Hematopoietic multipotent progenitor cell treated with erythropoietin and hydrocortisone succinate and interleukin-3 and kit ligand, for 4 days (in vitro differentiated cells): ENCODE measurements at places on chromosomes 1 and 21.

- no peak for DNase-seq
These were observed 246.0 kb downstream of the RYR2 start for GRCh38 chr1:237287876-237288521.

- DNase-seq: no peak
These were observed 195.6 kb upstream of the CAMK1G start for GRCh38 chr1:209387969-209388329.

DNA sequence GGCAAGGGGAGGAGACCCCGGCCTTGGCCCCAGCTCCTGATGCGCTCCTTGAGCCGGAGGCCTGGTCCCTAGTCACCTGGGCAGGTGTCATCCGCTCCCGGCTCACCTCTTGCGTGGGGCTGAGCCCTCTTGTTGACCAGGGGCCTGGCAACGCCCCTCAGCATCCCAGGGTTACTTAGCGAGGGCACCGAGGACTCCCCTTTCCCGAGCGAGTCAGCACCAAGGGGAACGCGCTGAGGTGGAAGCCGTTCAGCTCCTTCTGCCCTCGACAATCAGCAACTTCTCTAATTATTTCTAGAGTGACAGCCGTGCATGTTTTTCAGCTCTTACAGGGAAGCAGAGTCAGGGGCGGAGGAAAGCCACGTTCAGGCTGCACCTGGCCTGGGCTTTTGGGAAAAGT, 522 bp downstream of the SLC45A1 start:
- DNase-seq: peak; percentile 20

DNA sequence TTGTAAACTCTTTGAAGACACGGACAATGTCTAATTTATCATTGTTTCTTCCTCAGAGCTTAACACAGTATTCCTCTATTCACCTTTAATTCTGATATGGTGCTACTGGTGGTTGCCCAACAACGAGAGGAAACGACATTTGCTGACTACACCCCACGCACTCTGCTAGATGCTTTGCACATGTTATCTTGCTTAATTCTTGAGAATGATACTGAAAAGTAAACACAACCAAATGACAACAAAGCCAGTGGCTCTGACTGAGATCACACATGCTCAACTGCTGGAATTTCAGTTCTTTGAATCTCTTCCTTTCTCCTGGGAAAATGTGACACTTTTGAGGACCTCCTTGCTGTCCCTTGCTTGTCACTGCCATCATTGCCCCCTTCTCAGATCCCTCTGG, 37.2 kb upstream of the DDAH1 start:
- DNase-seq: no peak

- peak; percentile 76 for DNase-seq
These were observed 441.6 kb downstream of the OMA1 start for GRCh38 chr1:58104960-58105359.

DNA sequence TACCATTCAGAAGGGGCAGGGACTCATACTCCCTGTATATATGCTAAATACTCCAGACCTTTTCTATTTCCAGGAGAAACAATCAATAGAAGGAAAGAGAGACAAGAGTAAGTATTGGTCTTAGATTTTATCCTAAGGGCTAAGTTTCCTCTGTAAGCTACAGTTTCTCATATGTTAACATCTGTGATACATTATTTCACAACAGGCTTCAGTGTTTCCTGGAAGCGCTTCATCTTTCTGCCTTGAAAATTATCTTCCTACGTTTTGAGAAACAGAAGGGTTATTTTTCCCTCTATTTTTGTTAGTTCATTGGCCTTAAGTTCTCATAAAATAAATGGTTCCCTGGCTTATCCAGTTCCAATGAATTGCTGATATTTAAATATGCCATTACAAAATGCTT, 15.6 kb downstream of the FMO1 start:
- DNase-seq: no peak

DNA sequence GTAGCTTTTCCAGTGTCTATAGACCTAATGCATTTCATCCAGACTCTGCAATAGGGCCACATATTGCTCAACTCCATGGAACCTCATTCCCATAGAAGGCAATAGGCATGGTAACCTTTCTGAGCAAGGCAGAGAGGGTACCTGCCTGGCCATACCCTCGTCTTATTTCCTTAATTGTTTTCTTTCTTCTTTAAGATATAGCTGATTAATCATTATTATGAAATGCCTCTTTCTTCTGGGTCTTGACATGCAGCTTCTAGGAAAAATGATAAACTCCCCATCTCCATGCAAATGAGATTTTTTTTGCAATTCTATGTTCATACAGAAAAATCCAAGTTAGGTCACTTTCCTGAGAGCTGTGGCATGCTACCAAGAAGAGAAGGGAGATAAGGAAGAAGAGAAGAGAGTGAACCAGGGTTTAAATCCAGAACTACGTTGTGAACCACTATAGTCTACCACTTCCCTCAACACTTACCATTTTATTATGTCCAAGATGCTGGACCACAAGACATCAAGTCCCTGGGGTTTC, 33.0 kb upstream of the IL20 start:
- DNase-seq: peak; percentile 37

GRCh38 chr1:219416598-219417238, 196.2 kb downstream of the ZC3H11B start:
- DNase-seq: peak; percentile 68

GRCh38 chr1:91710261-91710660, 175.7 kb downstream of the TGFBR3 start:
- no peak for DNase-seq

DNA sequence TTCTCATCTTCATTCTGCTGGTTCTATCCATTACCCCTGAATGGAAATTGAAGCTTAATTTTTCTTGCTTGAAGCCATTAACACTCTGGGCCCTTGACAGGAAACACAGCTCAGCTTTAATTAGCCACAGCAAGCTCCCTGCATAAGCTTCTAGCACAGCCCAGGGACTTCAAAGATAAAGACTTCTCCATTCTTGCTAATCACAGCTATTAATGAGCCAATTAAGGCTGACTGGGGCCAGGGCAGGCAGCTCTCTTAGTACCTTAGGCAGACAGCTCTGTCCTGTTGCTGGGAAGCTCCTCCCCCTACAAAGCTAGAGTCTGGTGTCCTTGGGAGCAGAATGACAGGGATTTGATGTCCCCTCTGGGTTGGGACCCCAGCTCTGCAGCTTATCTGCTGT, 27.9 kb upstream of the TRABD2B start:
- DNase-seq: no peak

GRCh38 chr1:111654839-111655238, 35.2 kb downstream of the RAP1A start:
- DNase-seq: no peak

DNA sequence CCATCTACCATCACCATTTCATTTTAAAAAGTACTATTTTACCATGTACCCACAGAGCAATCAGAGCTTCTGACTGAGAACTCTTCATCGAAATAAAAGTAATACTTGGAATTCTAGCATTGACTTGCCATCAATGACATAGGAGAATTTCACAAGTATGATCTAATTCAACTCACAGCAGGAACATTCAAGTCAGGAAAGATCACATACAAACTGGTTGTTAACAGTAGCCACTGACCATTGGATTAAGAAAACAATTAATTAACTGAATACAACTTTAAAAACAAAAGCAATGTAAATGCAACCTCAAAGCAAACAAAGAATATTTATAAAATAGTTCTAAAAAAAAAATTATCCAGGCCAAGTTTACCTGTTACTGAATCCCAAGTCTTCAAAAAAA, 18.8 kb downstream of the RNF115 start:
- DNase-seq: no peak

GRCh38 chr1:21295002-21295401, 4.7 kb upstream of the ECE1 start:
- DNase-seq: peak; percentile 68

- no peak for DNase-seq
These were observed 44.1 kb downstream of the CRB1 start for GRCh38 chr1:197312163-197312562.

- peak; percentile 69 for DNase-seq
These were observed 110.1 kb downstream of the SLC45A1 start for GRCh38 chr1:8427986-8428385.

- DNase-seq: no peak
These were observed 2.4 kb upstream of the RNU11 start for GRCh38 chr1:28646040-28646439.

DNA sequence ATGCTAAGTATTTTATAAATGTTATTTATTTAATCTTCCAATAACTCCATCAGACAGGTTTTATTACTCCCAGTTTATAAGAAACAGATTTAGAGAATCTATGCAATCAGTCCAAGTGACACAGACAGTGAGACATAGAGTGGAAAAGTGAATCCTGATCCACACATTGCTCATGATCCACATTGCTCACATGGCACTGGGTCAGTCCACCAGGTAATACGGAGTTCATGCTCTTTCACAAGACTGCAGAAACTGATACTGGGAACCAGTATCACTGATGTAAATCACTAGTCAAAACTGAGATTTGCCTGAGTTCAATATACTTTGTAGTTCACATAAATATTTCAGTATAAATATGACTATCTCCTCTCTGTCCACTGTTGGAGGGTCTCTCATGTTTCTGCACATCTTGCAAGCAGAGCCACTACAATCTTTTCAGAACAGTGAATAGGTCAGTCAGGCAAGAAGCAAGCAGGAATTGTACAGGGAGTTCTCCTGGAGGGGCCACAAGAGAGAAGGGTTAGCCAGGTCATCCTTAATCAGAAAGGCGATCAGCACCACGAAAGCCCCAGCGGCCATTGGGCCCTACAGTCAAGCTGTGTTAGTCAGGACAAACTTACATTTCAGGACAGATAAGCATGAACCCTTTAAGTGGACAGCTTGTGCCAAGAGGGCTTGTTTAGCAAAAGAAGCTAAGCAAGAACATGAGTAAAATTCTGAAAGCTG, 275.4 kb upstream of the NR5A2 start:
- no peak for DNase-seq

- DNase-seq: peak; percentile 66
These were observed 25.3 kb upstream of the SIPA1L2 start for GRCh38 chr1:232655028-232655745.

- peak; percentile 63 for DNase-seq
These were observed 113.6 kb downstream of the PBX1 start for GRCh38 chr1:164672588-164672987.

DNA sequence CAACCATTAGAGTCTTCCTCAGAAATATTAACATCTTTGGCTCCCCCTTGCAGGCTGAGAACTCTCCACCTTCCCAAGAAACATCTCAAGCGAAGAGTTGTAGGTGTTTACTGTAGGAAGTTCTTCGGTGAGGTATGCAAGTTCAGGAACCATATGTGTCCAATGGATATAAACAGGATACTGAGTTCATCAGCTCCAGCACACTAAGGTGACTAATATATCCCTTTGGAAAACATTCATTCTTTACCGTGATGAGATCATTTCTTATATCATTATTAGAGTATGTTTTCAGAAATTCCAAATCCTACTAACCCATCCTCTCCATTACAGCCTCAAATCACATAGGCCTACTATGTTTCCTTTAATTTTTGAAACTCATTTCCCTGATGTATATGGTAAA, 37.3 kb upstream of the PRMT6 start:
- DNase-seq: no peak

- DNase-seq: no peak
These were observed 21.6 kb downstream of the MECR start for GRCh38 chr1:29209173-29209572.

DNA sequence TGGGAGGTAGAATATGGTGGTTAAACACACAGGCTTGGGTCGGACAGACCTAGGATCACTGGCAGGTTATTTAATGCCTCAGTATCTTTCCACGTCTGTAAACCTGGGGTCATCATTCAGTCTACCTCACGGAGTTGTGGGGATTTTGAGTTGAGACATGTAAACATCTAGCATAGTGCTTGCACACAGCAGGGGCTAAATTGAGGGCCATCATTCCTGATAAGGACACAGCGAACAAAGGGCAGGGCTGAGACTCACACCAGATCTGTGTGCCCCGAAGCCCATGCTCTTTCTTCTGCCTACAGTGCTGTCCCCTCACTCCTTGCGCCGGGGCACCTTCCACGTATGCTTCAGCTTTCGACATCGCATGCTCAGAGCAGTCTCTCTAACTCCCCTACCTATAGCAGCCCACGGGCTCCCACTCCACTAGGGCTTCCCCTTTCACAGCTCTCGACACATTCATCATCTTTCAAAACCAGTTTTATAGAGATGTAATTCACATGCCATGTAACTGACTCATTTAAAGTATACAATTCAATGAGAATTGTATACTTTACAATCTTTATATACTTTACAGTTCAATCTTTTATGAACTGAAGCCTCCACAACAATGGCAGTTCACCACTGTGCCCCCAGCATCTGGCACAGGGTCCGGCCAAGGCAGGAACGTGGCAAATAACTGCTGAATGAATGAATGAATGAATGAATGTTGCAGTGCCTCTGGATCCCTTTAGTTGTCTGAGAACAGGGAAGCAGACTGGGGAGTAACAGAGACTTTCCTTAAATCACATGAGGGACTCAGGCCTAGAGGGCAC, 48.0 kb downstream of the GPR161 start:
- DNase-seq: no peak

GRCh38 chr1:84365225-84366221, 32.8 kb upstream of the DNASE2B start:
- DNase-seq: peak; percentile 55

DNA sequence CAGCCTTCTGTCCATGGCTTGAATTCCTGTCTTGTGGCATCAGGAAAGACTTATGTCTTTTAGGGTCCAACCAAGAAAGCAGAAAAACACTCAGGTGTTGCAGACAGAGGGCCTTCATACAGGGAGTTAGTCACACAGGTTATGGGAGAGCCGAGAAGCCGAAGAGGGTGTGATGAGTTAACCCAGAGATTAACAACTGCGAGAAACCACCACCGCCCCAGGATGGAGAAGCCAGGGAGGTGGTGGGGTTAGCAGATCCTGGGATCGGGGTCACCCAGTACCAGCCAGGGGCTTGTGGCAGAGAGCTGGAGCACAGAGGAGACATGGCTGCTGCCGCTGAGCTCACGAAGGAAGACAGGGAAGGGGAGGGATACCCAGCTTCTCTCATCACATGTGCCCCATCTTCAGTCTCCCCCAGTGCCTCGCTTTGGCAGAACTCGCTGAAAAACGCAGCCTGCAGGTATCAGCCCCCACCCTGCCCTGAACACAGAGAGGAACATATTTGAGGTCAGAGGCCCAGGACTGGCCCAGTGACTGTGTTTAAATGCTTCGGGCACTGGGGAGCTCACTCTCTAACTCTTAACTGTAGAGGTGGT, 58.7 kb downstream of the RUNX3 start:
- no peak for DNase-seq

DNA sequence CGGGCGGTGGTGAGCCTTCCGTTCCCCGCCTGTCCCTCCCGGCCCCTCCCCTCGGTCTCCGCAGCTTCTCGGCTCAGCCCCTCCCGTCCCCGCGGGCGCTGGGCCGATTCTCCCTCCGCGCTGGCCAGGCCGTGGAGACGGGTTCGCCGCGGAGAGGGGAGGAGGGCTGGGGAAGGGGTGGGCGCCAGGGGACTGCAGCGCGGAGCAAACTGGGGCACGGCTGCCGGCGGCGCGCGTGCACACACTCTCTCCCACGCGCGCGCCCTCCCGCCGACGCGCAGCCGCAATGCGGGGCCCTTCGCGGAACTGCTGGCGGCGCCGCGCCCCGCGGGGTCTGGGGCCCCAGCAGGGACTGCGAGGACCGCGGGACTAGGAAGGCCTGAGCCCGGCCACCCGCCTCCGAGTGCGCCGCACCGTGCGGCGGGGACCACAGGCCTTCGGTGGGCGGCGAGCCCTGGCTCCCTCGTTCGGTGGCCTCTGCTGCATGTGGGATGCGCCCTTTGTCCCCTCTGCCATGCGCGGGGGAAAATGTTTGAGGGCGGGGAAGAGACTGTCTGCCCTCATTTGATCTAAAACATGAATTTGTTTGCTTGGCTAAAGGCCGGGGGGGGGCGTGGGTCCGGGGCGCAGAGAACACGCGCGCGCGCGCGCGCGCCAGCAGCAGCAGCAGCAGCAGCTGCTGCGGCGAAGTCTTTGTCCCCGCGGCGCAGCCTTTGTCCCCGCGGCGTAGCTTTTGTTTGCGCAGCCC, 90.7 kb upstream of the VAMP3 start:
- peak; percentile 59 for DNase-seq
